ENCODE measurements at places on chromosomes 12 and 14.

- no peak for DNase-seq
These were observed 10.8 kb upstream of the ACTR6 start for GRCh38 chr12:100189636-100190394.

DNA sequence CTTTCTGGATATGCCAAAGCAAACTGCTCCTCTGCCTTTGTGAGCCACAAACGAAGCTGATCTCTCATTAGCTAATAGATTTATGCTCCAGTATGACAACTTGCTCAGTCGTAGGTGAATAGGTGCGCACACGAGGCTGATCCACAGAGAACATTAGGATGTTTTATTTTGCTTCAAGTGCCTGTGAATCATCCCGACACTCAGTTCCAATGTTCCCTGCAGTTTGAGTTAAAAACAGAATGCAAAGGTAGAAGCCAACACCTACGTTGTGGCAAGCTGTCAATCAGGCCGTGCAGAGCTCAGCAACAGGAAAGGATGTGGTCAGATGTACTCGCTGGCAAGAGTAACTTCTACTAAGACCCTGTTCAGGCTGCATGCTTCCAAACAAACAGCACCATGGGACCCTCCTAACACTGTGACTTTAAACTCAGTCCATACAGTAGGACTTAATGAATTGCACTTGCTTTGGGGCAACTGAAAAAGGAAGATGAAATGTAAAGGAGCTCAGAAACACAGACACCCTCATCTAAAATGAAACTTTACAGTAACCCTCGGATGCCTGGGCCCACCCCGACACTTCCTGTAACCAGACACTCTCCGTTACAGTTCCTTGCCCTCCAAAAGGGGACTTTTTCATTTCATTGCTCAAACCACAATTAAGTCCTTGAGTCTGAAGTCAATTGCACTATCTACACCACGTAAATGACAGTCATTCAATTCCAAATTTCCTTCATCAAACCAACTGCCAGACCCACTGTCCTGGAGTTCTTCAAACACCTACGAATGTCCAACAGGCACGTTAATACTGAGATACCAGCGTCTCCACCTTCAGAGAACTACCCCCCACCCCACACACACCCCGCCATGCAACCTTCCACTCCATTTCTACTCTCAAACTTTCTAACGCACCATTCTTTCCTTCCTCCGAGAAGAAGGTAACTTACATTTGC, 1.6 kb downstream of the CCDC88C start:
- peak; percentile 56 for DNase-seq

DNA sequence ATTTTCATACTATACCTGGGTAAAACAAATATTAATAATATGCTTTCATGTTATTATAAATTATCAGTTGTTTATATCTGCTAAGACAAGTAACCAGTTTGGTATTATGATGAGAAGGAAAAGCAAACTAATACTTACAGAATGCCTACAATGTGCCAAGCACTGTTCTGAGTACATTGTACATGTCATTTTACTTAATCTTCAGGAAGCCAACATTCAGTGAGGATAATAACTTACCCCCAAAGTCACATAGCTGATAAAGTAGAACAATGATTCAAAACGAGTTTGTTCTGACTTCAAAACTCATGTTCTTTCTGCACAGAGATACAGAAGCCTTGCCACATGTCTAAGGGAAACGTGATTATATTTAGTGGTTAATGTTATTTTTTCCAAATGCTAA, 89.0 kb upstream of the DIO2 start:
- no peak for DNase-seq

DNA sequence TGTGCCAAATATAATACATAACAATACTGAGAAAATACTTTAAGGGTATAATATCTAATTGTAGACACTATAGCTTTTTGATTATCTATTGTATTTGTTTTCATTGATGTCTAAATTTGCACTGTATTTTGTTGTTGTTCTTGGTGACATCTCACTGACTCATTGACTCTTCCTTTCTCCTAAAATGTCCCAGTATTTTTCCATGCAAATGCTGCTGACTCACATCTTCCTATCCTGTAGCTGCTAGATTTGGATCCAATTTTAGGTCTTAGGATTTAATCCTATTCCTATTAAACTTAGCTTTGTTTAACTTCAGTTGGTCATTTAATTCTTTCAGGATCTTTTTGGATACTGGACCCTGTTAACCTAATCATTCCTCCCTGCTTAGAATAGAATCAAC, 148.5 kb downstream of the TMTC2 start:
- no peak for DNase-seq

DNA sequence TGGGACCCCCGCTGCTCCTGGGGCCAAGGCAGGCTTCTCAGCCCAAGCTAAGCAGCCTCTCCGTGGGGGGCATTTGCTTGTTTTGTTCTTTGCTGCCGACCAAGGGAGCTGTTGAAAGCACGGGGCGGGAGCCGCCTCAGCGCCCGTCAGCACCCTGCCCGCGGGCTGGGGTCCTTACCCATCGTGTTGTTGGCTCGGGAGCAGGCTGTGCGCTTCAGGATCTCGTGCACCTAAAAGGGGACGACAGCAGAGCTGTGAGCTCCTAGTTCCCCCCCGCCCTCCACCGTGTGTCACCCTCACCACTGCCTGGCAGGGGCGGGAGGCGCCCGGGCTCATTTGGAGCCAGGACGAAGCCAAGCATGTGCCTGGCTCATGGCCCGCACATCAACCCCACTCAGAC, 117.5 kb downstream of the ANO2 start:
- no peak for DNase-seq

DNA sequence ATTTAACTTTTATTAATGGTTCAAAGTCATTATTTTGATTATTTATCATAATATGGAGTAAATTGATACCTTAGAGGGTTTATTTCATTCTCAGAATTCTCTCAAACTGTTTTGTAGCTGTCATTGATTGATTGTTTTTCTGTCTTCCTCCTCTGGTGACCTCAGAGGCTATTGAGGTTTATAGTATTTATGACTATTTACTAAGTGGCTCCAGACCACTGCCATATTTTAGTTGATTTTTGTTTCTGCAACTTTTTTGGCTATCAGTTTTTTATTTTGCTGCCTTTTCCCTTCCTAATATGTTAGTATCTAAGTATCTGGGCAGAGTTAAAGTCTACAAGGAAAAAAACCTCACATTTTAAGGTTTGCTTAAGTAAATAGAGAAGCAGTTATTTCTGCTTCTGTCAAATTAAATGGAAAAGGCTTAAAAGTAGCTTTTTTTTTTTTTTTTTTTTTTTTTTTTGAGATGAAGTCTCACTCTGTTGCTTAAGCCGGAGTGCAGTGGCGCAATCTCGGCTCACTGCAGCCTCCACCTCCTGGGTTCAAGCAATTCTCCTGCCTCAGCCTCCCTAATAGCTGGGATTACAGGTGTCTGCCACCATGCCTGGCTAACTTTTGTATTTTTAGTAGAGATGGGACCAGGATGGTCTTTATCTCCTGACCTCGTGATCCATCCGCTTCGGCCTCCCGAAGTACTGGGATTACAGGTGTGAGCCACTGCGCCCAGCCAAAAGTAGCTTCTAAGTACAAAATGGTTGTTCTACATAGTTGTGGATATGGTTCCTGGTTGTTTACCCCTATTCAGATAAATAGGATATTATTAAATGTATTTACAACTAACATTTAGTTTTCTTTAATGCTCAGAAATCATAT, 8.2 kb downstream of the MDM2 start:
- DNase-seq = no peak

- no peak for DNase-seq
These were observed 7.5 kb downstream of the CCDC88C start for GRCh38 chr14:91409928-91410718.

DNA sequence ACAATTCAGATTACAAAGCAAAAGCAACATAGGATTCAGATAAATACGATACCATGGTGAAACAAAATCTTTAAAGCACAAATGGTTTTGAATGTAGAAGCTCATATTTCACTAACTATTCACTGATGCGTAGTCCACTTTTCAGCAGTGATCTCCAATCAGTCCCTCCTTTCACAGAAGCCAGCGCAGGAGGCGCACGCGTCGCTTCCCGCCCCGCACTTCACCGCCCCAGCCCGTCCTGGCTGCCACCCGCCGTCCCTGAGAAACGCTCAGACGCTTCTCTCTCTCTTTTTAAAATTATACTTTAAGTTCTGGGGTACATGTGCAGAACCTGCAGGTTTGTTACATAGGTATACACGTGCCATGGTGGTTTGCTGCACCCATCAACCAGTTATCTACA, 19.8 kb upstream of the CHFR start:
- no peak for DNase-seq

GRCh38 chr14:54786838-54787237, 115.8 kb downstream of the GCH1 start:
- no peak for DNase-seq

GRCh38 chr14:29627137-29627536, 300.5 kb downstream of the PRKD1 start:
- DNase-seq = no peak

GRCh38 chr14:38197784-38198335, 9.8 kb upstream of the SSTR1 start:
- no peak for DNase-seq

GRCh38 chr12:22234561-22234960, 99.9 kb downstream of the ST8SIA1 start:
- DNase-seq = no peak

DNA sequence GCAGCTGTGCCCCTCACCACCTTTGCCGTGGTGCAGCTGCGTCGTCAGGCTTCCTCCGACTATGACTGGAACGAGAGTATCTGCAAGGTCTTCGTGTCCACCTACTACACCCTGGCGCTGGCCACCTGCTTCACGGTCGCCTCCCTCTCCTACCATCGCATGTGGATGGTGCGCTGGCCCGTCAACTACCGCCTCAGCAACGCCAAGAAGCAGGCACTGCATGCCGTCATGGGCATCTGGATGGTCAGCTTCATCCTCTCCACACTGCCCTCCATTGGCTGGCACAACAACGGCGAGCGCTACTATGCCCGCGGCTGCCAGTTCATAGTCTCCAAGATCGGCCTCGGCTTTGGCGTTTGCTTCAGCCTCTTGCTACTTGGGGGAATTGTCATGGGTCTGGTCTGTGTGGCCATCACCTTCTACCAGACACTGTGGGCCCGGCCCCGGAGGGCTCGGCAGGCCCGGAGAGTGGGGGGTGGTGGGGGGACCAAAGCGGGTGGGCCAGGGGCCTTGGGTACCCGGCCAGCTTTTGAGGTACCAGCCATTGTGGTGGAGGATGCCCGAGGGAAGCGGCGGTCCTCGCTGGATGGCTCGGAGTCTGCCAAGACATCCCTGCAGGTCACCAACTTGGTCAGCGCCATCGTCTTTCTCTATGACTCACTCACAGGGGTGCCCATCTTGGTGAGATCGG, 2.6 kb downstream of the GPR162 start:
- DNase-seq = no peak

- DNase-seq = peak; percentile 67
These were observed 27.8 kb upstream of the GPR132 start for GRCh38 chr14:105093038-105093430.

DNA sequence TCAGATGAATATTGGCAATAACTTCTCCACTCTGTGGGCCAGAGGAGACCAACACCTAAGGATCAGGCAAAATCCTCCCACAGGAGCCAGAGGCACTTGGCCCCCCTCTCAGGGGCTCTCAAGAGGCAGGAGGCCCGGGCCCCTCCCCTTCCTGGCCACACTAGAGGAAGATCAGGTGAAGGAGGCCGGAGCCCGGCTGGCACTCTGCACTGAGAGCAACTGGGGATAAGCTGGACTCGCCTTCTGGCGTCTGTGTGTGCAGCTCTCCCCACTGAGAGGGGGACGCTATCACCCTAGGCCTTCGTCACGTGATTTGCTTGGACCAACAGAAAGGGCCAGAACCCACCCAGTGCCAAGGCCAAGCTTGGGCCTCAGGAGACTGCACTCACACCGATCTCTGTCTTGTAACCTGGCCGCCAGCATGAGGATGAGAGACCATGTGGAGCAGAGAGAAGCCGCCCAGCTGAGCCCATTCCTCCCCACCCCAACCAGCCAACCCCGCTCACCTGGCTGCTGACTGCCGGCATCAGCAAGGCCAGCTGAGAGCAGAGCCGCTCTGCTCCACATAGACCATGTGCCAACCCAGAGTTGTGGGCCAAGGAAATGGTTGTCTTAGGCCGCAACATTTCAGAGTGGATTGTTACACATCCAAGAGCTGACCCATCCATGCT, 64.0 kb downstream of the NOC4L start:
- DNase-seq = no peak

GRCh38 chr12:108495054-108495453, 20.0 kb upstream of the FICD start:
- DNase-seq = no peak

DNA sequence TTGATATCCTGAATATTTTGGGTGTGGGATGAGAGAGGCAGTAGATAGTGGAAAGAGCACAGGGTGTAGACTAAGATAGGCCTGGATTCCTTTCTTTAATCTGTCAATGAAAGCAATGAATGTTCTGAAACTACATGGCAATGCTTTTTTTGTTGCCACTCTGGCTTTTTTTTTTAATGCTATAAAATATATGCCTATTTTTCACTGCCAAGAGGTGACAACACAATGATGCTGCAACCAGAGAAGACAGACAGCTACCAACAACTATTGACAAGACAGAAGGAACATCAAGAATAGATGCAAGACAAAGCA, 9.4 kb downstream of the ANG start:
- DNase-seq = no peak

- DNase-seq = peak; percentile 59
These were observed at the start of gene GLIPR1 for GRCh38 chr12:75480469-75480949. Gene GLIPR1 (plus strand): TSS chr12:75480755. CDS start chr12:75480881, 126 bp downstream.

GRCh38 chr14:65834812-65835211, 422.3 kb downstream of the FUT8 start:
- DNase-seq = no peak

DNA sequence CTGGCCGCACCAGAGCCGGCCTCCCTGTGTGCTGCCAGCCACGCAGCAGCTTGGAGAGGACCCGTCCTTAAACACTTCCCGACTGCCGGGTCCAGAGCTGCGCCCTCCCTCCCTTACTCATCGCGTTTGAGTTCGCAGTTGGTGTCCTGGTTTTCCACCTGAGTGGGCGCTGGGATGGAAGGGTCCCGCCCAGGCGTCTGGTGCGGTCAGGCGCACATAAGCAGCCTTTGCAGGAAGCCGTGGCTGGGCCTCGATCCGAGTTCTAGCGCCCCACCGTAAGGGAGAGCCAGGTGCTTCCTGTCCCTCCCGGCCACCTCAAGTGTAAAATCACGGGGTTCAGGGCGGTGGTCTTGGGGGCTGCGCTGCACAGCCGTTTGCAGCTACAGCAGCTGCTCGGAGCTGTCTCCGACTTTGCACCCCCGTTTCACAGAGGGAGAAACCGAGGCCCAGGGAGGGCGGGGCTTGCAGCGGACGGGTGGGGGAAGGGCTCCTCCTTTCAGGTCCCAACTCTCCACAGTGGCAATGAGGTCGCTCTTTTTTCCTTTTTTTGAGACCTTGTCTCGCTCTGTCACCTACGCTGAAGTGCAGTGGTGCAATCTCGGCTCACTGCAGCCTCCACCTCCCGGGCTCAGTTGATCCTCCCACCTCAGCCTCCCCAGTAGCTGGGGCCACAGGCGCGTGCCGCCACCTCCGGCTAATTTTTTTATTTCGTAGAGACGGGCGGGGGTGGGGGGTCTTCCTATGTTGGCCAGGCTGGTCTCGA, 51.3 kb downstream of the LRCOL1 start:
- peak; percentile 55 for DNase-seq

DNA sequence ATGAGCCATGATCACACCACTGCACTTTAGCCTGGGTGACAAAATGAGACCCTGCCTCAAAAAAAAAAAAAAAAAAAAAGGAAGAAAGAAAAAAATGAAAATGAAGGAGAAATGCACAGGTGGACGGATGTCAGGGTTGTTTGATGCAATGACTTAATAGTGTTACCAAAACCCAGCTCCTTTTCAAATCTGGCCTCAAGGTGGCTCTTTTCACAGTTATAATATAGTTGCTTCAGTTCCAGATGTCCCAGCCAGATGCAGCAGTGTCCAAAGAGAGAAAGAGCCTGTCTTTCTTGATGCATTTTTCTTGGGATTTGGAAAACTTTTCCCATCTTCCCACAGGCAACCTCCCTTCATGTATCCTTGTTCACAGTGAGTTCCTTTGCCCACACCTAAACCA, 36.5 kb downstream of the KCNMB4 start:
- no peak for DNase-seq
